ENCODE measurements at places on chromosomes 12 and 14.

DNA sequence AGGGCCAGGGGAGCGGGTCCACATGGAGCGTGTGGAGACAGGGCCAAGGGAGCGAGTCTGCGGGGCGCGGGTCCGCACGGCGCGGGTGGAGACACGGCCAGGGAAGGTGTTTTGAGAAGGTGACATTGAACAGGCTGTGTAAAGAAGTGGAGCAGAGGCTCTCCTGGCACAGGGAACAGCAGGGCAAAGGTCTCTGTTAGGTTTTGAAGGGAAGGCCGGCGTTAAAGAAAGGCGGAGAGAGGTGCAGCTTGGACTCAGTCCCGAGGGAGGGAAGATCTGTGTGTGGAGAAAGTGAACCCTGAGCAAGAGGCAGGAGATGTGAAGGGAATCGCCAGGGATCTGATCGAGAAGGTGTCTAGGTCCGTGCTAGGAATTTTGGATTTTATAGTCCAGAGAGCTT lies 1.8 kb downstream of the PXMP2 start:
- DNase-seq: peak; percentile 16

- no peak for DNase-seq
Measured at GRCh38 chr12:116087962-116088361, 189.5 kb downstream of the MED13L start.

- no peak for DNase-seq
Measured at GRCh38 chr12:91379051-91379775, 196.6 kb upstream of the DCN start.

DNA sequence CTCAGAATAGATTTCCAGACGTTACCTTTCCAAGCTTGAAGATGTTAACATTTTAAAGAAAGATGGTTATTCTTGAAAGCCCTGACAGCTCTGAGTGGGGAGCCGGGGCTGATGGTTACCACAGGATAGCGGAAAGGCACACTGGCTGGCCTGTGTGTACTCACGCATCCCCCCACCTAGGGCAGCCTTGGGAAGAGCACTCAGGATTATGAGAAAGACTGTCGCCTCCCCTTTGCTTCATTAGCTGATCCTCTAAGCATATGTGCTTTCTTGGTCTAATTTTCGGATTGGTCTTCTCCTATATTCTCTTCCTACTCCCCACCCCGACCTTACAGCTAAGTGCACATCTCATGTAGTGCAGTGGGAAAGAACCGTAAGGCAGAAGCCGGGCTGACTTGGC lies 20.7 kb downstream of the NTF3 start:
- no peak for DNase-seq

GRCh38 chr12:51889216-51890132 lies 1.6 kb downstream of the ANKRD33 start:
- DNase-seq: no peak

- DNase-seq: no peak
Measured at GRCh38 chr14:61877035-61877390, 114.8 kb downstream of the SNAPC1 start.

DNA sequence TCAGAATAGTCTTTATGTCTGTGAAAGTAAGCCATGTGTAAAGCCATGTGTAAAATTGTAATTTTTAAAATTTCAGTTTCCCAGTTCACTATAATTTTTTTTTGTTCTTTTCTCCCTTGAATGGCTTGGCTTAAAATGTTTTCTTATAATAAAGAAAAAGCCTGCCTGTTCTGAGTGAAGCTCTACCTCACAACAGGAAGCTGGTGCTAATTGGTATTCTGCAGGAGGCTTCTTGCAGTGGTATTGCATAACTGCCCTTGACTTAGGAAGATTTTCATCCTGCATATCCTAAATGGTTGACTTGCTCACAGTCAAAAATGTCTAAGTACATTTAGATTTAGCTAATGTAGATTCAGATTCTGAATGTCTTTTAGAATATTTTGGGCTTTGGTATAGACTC lies 49.5 kb downstream of the ATP2A2 start:
- DNase-seq: peak; percentile 41

- no peak for DNase-seq
Measured at GRCh38 chr12:75628916-75629315, 117.5 kb upstream of the KRR1 start.

GRCh38 chr14:46985529-46986380 lies 334.2 kb upstream of the RPL10L start:
- DNase-seq: no peak

GRCh38 chr12:56330936-56331490 lies 2.8 kb downstream of the PAN2 start:
- no peak for DNase-seq

- DNase-seq: peak; percentile 46
Measured at GRCh38 chr12:2732290-2732689, 62.5 kb upstream of the FKBP4 start.

GRCh38 chr14:75667099-75667765 lies 6.2 kb downstream of the TTLL5 start:
- DNase-seq: no peak

DNA sequence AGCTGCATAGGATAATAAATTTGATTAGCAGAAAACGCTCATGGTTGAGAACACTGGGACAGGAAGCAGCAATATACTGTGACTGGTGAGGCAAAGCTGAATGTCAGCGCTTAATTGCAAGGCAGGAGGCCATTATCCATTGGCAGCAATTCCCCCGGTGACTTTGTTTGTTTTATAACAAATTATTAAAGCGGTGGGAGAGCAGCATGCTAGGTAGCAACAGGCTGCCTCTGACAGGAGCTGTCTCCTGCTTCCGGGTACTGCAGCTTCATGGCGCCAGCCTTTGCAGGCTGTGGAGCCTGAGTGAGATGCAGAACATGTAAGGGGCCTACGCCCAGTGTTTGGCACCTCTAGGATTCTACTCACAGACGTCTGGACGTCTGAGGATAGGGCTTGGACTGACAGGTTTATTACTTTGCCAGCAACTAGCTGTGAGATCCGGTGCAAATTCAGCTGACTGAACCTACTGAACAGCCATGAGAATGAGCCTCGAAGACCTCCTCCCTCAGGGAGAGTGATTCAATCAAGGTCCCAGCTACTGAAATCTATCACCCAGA lies 82.1 kb upstream of the SSTR1 start:
- DNase-seq: peak; percentile 9

GRCh38 chr12:74665690-74666089 lies 128.1 kb downstream of the ATXN7L3B start:
- no peak for DNase-seq

- DNase-seq: no peak
Measured at GRCh38 chr12:84793558-84794367, 118.8 kb downstream of the SLC6A15 start.

GRCh38 chr12:89343127-89343526 lies 9.2 kb downstream of the DUSP6 start:
- DNase-seq: no peak

- DNase-seq: peak; percentile 55
Measured at GRCh38 chr12:79690638-79691510, at the start of gene PAWR. PAWR (minus strand) TSS chr12:79690964; CDS start chr12:79690244, 720 bp downstream.

DNA sequence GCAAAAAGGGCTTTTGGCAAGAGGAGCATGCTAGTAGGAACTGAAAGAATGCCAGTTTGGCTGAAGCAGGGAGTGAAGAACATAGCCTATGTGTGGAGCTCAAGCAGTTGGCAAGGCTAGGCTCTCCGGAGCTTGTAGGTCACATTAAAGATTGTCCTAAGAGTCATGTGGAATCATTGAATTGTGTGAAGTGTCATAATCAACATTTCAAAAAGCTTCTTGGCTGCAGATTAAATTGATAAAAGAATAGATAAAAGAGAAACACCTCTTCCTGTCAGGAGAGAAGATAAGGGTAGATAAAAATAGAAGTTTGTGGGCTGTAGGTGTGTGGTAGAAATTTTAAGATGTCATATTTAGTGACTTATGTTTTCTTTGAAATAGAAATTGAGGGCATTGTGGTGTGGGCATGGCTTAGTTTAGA lies 36.1 kb downstream of the CPSF6 start:
- DNase-seq: no peak

DNA sequence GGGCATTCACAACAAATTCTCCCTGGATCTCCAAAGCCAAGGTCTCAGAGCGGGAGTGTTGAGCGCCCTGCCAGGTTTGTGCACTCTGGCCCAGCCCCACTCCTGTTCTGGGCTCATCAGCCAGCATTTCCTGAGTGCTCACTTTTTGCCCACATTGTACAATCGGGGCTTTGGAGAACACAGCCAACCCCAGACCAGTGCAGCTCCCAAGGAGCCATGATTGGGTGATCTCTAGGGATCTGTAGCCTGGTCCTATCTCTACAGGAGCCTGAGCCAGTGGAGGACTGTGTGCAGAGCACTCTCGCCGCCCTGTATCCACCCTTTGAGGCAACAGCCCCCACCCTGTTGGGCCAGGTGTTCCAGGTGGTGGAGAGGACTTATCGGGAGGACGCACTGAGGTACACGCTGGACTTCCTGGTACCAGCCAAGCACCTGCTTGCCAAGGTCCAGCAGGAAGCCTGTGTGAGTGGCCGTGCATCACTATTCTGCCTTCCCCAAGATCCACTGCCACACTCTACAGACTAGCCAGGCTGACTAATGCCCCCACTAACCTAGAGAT lies 2.8 kb downstream of the ARHGEF40 start:
- no peak for DNase-seq

- no peak for DNase-seq
Measured at GRCh38 chr12:119122751-119123150, 56.0 kb upstream of the HSPB8 start.

- peak; percentile 30 for DNase-seq
Measured at GRCh38 chr12:46677749-46678148, 148.0 kb downstream of the SLC38A4 start.

DNA sequence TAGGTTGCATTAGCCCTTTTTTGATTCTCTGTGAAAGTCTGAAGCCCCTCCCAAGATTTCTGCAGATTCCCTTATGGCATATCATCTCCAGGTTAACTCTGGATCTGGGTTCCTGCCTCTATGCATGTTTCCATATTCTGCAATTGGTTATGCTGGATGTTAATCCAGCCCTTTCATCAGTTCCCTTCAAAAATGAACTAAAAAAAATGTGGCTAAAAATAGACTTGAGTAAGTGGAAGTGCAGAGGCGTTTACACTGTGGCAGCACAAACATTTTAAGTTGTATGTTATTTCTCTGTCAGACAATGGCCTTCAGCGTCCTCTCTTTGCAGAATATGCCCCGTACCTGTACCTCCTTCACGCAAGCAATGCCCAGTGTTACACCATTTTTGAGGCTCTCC lies 11.4 kb downstream of the MGST1 start:
- DNase-seq: no peak

GRCh38 chr14:31932675-31933074 lies 144.4 kb upstream of the ARHGAP5 start:
- DNase-seq: no peak

GRCh38 chr14:20775043-20775442 lies 6.0 kb upstream of the RNASE6 start:
- no peak for DNase-seq

- no peak for DNase-seq
Measured at GRCh38 chr14:100538351-100539002, 48.7 kb downstream of the BEGAIN start.

GRCh38 chr12:43349863-43350262 lies 202.1 kb downstream of the ADAMTS20 start:
- DNase-seq: no peak

- no peak for DNase-seq
Measured at GRCh38 chr12:100061814-100062213, 77.1 kb upstream of the ANKS1B start.

DNA sequence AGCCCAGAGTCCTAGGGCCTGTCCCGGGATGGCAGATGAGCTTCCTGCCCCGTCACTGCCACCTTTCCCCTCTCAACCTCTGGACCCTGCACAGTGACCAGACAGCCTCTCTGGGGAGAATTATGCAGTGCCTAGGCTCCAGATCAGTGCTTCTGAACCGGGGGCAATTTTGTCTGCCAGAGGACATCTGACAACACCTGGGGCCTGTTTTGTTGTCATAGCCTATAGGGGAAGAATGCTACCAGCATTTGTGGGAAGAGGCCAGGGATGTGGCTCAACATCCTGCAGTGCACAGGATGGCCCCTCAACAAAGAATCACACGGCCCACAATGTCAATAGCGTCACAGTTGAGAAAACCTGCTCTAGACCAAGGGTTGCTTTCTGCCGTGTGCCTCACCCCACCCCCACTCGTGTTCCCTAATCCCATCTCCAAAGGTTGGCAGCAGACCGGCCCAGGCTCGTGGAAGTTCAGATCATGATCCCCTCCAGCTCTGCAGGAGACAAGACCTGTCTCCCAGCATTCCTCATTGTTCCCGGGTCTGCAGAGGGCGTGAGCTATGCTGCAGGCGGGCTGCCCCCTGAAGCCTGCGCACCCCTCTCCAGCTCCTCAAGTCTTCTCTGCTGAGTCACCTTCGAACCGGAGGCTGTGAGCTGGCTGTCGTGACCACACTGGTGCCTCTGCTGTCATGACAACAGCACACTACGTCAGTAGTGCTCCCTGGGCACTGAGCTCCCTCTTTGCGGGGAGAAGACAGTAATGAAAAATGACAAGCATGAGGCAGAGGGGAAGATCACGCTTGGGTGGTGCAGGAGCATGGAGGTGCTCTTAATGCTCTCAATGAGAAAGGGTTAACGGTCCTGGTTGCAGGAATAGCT lies 2.0 kb upstream of the GAPDH start:
- peak; percentile 96 for DNase-seq

DNA sequence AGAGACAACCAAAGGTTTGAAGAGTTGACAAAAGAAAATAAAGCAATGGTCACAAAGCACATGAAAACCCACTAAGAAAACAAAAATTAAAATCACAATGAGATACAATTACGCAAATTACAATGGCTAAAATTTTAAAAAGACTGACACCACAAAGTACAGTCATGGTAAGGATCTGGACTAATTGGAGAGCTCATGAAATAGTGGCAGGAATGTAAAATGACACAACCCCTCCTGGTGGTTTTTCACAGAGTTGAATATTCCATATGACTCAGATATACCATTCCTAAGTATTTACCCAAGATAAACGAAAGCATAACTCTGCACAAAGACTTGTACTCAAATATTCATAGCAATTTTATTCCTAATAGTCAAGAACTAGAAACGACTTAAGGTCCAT lies 65.9 kb downstream of the NOVA1 start:
- no peak for DNase-seq

DNA sequence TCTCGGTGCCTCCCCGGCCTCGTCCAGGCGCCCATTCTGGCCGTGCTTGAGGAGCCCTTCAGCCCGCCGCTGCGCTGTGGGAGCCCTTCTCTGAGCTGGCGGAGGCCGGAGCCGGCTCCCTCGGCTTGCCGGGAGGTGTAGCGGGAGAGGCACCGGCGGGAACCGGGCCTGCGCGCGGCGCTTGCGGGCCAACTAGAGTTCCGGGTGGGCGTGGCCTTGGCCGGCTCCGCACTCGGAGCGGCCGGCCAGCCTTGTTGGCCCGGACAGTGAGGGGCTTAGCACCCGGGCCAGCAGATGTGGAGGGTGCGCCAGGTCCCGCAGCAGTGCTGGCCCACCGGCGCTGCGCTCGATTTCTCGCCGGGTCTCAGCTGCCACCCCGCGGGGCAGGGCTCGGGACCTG lies 168.7 kb upstream of the RPL10L start:
- DNase-seq: no peak

DNA sequence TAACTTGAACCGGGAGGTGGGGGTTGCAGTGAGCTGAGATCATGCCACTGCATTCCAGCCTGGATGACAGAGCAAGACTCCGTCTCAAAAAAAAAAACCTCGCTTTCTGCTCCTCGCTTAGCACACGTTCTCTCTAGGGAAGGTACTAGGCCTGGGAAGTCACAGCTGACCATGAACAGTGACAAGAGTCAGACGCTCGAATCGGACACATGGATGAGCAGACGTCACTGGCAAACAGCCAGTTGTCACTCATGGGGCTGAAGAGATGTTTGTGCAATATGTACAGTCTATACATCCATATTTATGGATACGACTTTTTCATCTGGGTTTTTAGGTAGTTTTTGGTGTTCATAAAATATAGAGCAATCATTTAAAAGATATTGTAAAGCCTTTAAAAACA lies 19.4 kb downstream of the TCHP start:
- DNase-seq: no peak

Data from hematopoietic multipotent progenitor cell treated with erythropoietin and hydrocortisone succinate and interleukin-3 and kit ligand, for 6 days (in vitro differentiated cells).